ENCODE measurements at places on chromosomes 3 and 15.

GRCh38 chr3:57155310-57155643, 9.9 kb downstream of the IL17RD start:
- no peak for DNase-seq

GRCh38 chr3:195182470-195182795, 88.5 kb downstream of the XXYLT1 start:
- DNase-seq, result no peak

DNA sequence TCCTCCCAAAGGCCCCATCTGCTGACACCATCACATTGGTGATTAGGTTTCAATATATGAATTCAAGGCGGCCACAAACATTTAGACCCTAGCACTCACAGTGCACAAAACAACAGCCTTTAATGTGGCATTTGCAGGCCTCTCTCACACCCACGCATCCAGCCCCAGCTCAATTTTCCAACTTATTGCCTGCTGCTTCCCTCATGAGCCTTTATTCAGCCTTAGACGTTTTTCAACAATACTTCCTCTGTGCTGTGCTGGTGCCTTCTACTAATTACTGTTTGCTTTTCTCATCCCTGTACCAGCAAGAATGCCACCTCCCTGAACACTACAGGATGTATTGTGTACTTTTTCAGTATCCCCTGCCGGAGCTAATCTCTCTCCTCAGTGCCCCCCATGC, 334.6 kb downstream of the GABRB3 start:
- no peak for DNase-seq

DNA sequence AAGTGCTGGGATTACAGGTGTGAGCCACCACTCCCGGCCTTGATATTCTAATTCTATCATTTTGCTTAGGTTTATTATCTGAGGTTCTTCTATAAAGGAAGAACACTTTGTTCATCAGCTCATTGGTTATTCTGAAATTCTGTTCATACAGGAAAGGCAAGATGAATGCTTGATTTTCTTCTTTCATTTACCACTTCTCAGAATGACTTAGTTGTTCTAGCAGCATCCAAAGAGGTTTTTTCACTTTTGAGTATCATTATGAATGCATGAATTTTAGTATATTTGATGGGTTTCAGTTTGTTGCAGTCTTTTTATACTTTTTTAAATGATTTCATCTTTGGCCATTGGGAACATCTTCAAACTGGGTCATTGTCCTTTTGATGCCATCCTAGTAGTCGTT, 51.8 kb downstream of the RNF111 start:
- no peak for DNase-seq

- DNase-seq, result no peak
Observed at GRCh38 chr15:46110755-46111154, 475.9 kb downstream of the SQOR start.

- DNase-seq, result no peak
Observed at GRCh38 chr15:95286352-95286880, 1044.1 kb upstream of the NR2F2 start.

DNA sequence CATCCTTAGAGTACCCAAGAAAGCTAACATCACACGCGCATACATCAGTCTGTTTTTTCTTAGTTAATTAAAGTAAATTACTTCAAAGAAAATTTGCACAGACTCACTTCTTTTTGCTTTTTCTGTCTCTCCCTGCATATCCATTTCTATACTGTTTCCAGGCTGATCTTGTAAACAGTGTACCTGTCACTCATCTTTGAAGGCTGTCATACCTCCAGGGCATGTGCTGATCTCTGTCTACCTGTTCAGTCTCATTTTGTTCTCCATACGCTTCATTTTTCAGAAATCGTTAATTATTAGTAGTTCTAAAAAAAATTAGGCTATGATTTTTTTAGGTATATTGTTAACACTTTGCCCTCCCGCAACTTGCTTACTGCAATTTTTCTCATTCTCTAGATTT, 313.9 kb upstream of the ROBO2 start:
- no peak for DNase-seq

DNA sequence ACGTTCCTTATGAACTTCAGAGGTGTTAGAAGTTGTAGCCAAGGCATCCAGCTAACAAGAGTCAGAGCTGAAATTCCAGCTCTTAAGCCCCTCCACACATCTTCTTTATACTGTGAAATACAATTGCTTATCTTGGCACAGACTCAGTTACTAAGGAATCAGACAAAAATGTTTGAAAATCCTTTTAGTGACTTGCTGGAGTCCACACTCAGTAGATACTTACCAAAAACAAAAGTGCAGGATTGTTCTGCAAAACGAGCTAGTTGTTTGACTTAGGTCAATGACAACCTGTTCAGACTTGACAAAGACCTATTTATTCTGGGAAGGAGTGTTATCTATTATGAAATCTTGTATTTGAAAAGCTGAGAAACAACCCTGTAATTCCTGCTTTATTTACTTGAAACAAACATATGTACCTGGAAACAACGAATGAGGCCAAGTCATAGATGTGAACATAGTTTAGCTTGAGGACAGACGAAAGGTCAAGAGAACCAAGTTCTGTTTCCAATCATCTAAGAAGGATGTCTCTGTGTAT, 38.5 kb downstream of the B3GNT5 start:
- DNase-seq, result no peak

DNA sequence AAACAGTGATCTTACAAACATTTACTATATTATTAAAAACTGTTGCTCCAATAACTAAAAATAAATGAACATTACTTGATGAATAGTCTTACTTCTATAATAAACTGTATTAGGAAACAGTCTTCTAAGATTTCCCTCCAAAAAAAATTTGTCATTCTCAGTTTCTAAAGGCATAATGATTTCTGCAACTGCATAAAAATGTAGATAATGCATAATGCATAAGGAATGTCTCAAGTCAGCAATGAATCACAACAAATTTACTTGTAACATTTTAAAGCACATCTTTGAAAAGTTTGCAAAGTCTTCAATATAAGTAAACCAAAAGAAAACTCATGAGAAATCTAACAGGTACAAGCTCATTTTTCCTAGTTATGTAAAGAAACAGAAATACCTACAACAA, 113.5 kb downstream of the VPS13C start:
- DNase-seq, result no peak

- no peak for DNase-seq
Observed at GRCh38 chr3:197007296-197007940, 22.2 kb downstream of the MELTF start.

DNA sequence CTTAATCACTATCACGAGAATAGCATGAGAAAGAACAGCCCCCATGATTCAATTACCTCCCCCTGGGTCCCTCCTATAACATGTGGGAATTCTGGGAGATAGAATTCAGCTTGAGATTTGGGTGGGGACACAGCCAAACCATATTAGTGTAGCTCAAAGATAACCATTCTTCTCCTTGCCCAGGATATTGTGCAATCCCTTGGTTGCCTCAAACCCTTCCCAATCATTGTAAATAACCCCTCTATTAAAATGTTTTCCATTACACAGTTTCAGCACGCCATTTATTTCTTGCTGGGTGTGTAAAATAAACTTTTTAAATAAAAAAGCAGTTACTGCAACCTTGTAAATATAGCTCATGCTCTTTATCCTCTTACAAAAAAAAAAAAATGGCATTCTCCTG, 47.7 kb downstream of the ZNF385D start:
- no peak for DNase-seq

DNA sequence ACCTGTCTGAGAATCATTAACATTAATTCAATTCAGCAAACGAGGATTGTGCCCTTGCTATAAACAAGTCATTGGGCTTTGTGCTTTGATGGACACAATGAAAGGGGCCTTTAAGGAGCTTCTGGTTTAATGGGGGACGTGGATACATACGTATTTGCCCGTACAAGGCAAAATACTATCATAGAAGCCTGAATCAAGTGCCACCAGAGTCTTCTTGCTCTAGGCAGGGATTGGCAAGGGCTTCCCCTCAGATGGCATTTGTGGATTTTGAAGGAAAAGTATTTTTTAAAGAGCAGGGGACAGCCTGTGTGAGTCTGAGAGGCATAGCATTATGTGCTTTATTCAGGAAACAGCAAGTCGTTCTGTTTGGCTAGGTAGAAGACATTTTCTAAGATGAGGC, 83.7 kb upstream of the NEDD4 start:
- DNase-seq, result no peak

DNA sequence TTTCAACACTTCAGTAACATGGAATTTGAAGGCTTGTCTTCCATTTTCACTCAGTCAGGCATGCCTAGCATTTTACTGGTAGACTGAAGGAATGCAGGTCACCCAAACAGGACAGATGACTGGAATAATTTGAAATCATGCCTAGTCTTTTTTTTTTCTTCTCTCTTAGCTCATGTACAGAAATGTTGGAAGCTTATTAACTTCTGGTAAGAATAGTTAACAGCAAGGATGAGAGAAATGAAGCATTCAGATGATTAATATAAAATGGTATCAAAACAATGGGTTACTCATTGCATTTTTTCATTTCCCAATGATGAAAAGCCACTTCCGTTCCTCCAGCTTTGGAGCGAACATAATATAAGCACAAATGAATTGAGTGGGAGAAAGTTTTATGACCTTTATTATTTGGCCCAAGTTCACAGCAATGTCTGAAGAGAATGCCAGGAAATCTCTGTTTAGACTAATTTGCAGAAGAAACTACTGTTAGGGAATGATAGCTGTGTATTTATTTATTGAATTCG, 431.6 kb upstream of the RASGRP1 start:
- no peak for DNase-seq

DNA sequence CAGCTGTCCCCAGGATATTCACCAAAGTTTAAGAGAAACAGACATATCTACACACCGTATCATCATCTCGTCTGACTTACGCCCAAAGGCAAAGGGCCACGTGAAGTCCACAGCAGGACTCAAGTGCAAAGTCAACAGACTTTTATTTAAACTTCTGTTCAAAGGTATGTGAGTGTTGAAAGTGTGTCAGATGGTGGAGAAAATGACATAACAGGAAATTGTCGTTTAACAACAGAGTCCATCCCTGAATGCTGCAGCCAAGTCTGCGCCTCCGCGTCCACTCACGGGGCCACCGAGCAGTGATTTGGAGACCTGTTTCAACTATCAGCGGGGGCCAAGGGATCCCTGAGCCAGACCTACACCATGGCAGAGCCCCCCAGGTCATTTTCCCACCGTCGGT, 165.6 kb downstream of the XXYLT1 start:
- DNase-seq, result no peak

DNA sequence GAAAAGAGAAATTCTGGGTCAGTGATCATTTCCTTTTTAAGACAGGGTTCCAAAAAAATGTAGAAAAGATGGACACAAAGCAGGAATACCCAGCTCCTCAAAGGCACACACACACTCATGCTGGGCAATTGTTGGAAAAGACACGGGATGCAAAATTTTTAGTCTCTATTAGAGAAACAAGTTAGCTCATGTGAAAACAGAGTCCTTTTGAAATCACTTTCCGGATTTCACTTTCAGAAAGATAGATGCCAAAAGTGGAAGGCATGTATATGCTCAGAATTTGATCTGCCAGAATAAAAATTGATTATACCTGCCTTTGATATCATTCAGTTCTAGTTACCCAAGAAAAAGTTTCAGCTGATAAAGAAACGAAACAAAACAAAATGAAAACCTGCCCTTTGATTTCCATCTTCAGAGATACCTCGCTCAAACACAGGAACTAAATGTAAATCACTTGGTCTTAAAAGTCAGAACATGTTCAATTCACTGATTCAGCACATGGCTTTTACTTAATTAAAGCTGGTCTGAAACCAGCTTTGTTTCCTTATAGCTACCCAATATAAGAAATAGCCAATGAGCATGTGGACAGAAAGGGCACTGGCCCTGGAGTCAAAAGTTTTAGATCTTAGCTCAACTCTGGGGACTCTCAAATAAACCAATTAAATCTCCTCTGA, 52.8 kb downstream of the PLD1 start:
- no peak for DNase-seq

DNA sequence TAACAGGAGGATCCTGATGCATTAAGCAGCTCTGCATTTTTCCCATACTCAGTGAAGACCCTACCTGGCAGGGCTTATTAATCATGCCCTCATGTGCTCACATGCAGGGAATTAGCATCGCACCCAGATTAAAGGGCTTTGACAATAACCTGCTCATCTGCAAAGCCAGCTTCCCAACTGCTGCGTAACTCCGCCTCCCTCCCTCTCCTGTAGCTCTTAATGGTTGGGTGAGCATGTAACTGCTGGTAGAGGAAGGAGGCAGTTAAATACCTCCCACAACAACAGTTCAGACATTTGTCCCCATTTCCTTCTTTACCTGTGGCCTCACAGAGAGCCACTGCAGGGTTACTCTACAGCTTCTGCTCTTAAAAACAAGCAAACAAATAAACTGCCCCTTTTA, 203.6 kb upstream of the WNT5A start:
- no peak for DNase-seq

- no peak for DNase-seq
Observed at GRCh38 chr3:41320953-41321641, 121.8 kb downstream of the CTNNB1 start.

GRCh38 chr3:45381168-45381852, 7.1 kb upstream of the LARS2 start:
- no peak for DNase-seq

- no peak for DNase-seq
Observed at GRCh38 chr15:90423801-90424319, 35.8 kb downstream of the IQGAP1 start.

DNA sequence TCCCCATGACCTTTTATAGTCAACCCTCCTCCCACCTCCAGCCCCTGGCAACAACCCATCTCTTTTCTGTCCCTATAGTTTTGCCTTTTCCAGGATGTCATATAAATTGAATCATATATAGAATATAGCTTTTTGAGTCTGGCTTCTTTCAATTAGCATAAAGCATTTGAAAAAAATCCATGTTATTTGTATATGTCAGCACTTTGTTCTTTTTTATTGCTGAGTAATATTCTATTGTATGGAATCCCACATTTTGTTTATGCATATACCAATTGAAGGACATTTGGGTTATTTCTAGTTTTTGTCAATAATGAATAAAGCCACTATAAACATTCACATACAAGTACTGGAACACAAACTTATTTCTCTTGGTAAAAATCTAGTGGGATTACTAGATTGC, 58.0 kb upstream of the SSR3 start:
- DNase-seq, result no peak

- DNase-seq, result no peak
Observed at GRCh38 chr3:88149101-88149508, 654 bp upstream of the C3orf38 start.

GRCh38 chr3:133505813-133506212, 67.7 kb upstream of the CDV3 start:
- no peak for DNase-seq

- no peak for DNase-seq
Observed at GRCh38 chr3:150253622-150254021, 154.5 kb upstream of the TSC22D2 start.

DNA sequence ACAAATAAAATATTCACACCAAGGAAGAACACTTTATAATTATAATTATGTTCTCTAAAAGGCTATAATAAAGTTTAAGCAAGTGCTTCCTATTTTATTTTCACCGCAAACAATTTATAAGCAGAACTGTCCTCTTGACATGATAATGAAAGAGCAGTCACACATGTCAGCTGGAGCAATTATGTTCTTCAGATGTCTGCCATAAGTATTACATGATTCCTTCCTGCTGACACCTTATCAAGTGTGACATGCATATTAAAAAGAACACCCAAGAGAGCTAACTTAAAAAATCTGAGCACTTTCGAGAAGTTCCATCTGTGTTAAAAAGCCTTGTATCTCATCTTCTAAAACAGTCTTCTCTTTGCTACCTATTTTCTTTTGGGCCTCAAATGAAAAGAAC, 249.5 kb downstream of the SQOR start:
- no peak for DNase-seq

GRCh38 chr15:75905231-75905630, 1.6 kb downstream of the FBXO22 start:
- no peak for DNase-seq
